Fibroblast of the aortic adventitia (primary cell): ENCODE measurements at places on chromosomes 1 and 21. TPM values are rescaled to one million over a fixed set of nuclear protein-coding genes. Genes with fewer than 3 reads are reported as not detected.

Gene WNT2B
- 1.8 and 2.4 TPM in 2 replicates for total RNA-seq

Gene GRHL3
- total RNA-seq, result not detected in 2 replicates

Gene HENMT1
- total RNA-seq, result 4.1 and 4.5 TPM in 2 replicates

Gene KLHL12
- total RNA-seq, result 22.2 and 29.6 TPM in 2 replicates

Gene TAS1R1
- total RNA-seq, result not detected in 2 replicates

Gene RNU1-1
- under 0.01 and 2,882 TPM in 2 replicates for total RNA-seq

Gene ADORA3
- not detected in 2 replicates for total RNA-seq

Gene S100A8
- total RNA-seq, result not detected in 2 replicates

Gene ALX3
- total RNA-seq, result 0.09 TPM in 1 of 2 replicates, not detected in the other

Gene RNU1-4
- total RNA-seq, result under 0.01 and 2,882 TPM in 2 replicates

Gene WDR3
- 13.4 and 22.1 TPM in 2 replicates for total RNA-seq

Gene PTGER3
- 1.5 and 11.7 TPM in 2 replicates for total RNA-seq

Gene TRIM67
- total RNA-seq, result not detected in 2 replicates

Gene MAP3K21
- total RNA-seq, result 0.18 and 0.25 TPM in 2 replicates

Gene PGLYRP4
- not detected in 2 replicates for total RNA-seq

Gene ALG6
- 3.8 and 15.5 TPM in 2 replicates for total RNA-seq

Gene ERO1B
- 1.4 and 1.5 TPM in 2 replicates for total RNA-seq

Gene IGSF21
- total RNA-seq, result not detected in 2 replicates

Gene RPE65
- not detected in 2 replicates for total RNA-seq

Gene TNFRSF18
- total RNA-seq, result not detected in 2 replicates

Gene LIN28A
- not detected in 2 replicates for total RNA-seq

Gene RASAL2
- total RNA-seq, result 30.5 and 32.6 TPM in 2 replicates

Gene CENPL
- 6.5 and 27.5 TPM in 2 replicates for total RNA-seq

Gene DPT
- total RNA-seq, result 2.4 and 8.8 TPM in 2 replicates

Gene OR2T29
- not detected in 2 replicates for total RNA-seq

Gene TMPRSS3
- total RNA-seq, result not detected in 2 replicates

Gene ESPN
- not detected in 2 replicates for total RNA-seq

Gene KLHDC8A
- total RNA-seq, result not detected in 2 replicates

Gene CNIH4
- total RNA-seq, result 50.1 and 86.5 TPM in 2 replicates

Gene SDE2
- total RNA-seq, result 21.6 and 26.2 TPM in 2 replicates

Gene RUNX1
- total RNA-seq, result 28.0 and 63.5 TPM in 2 replicates

Gene KRTAP6-2
- total RNA-seq, result not detected in 2 replicates

Gene SIK1
- 4.4 TPM in 1 of 2 replicates, not detected in the other for total RNA-seq

Gene HSD3B2
- not detected in 2 replicates for total RNA-seq

Gene AKR1A1
- 128 and 174 TPM in 2 replicates for total RNA-seq

Gene NUAK2
- total RNA-seq, result 0.74 and 2.9 TPM in 2 replicates

Gene TBX19
- 0.99 TPM in 1 of 2 replicates, not detected in the other for total RNA-seq

Gene CATSPERE
- total RNA-seq, result 0.49 and 1.1 TPM in 2 replicates
